ENCODE measurements at places on chromosomes 3 and 15.

DNA sequence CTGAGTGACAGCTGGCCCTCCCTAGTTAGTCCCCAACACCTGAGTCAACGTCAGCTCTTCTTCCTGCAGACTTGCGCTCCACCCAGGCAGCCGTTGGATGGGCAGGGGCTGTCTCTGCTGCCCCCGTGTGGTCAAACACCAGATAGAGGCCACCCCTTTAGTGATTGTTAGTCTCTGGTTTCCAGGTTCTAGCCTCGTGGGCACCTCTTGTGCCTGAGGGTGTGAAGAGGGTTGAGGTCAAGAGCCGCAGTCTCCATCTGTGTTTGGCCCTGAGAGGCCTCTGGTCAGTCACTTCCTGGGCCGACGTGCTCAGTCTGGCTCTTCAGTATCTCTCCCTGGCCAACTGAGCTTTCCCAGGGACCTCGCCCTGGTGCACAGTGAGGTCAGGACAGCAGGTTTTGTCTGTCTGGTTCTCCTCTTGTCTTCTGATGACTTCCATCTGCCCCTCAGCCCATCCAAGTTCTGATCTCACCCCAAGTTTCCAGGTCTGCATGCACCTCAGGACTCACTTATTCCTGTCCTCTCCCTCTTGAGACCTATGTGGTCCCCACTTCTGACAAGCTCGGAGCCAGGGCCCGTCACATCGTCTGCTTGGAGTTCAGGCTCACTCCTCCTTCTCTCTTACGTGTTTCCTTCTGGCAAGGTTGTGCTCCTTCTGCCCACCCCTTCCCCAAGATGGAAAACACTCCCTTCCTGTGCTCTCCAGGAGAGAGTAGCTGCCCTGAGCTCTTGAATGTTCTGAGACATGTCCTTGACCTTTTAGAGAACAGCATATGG lies 20.9 kb downstream of the CD276 start:
- DNase-seq: peak; percentile 76

DNA sequence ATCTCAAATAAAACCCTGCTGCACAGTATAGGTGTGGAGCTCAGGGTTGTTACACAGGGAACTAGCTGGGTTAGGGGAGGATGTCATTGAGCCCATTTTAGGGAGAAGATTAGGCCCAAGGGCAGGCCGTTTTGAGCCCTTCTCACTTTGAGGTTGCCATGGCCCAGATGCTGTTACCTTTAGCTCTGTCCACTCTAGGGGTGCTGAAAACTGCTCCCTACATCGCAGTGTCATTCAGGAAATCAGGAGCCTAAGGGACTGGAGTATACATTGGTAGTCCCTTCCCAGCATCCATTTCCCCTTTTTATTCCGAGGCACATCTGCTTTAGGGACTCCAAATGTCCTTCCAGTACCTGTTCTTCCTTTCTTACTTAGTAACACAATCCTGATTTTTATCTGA lies 79.0 kb upstream of the SELENOK start:
- DNase-seq: peak; percentile 43

DNA sequence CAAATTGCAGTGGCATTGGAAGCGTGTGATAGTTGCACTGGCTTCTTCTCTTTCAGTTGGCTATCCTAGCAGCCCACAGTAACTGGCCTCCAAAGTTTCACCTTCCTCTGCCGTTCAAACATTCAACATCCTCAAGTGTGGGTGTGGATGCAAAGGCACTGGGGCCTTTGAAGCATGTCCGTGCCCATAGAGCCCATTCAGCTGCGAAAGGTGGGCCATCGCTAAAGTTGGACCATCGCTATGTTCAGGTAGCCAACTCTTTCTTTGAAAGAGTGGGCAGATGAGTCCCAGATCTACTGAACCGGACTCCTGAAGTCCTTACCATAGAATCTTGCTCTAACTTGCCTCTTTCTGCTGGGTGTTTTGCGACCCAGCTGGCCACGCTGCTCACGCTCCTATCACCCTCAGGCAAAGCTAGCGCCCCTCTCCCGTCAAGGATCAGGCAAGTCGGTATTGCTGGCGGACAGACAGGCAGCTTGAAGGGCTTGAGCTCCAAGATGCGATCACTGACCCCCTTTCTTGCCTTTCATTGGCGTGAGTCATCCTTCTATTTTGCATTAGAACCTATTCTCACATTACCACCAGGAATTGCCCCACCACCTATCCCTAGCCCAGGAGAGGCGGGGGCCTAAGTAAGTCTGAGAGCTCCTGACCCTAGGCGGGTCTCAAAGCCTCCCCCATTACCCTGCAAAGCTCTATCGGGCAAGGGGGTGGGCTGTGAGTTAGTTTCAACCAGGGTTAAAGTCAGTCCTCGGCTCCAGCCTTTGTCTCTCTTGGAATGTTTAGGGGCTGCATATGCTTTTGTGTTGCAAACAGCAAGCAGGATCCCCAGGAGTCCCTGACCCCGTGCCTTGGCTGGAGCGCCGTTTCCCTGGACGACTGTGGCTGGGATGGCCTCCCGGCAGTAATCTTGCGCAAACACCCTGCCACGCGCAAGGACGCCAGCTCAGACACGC lies 28.7 kb downstream of the ZIC4 start:
- no peak for DNase-seq

- DNase-seq: no peak
Measured at GRCh38 chr3:21913791-21914190, 162.8 kb upstream of the ZNF385D start.

DNA sequence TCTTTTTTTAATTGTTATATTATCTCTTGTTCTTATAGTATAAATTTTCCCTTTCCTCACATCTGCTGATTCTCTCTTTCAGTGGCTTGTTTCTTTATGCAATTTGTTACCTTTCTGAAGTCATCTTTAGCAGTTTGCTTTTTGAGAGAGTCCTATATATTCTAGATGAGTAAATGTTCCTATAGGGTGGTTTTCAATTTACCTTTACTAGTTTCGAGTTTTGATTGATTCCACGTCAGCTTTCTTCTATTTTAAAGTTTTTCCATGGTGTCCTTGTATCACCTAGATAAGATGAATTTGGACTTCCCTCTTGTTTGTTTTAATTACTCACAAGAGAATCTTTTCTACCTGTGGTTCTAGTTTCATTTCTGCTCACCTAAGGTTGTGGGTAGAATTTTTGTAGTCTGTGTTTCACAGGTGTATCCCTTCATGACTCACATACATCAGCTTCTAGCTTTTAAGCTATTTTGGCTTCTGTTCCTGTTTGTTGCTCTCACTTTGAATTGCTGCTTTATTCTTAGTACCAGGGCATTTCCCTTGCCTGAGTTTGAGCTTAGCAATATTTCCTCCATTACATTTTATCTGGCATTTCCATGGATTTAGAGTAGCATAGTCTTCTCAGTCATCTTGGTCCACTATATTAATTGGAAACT lies 6.4 kb downstream of the TEX9 start:
- DNase-seq: no peak

- DNase-seq: no peak
Measured at GRCh38 chr15:65337436-65338070, 33.1 kb downstream of the RNU5B-1 start.

DNA sequence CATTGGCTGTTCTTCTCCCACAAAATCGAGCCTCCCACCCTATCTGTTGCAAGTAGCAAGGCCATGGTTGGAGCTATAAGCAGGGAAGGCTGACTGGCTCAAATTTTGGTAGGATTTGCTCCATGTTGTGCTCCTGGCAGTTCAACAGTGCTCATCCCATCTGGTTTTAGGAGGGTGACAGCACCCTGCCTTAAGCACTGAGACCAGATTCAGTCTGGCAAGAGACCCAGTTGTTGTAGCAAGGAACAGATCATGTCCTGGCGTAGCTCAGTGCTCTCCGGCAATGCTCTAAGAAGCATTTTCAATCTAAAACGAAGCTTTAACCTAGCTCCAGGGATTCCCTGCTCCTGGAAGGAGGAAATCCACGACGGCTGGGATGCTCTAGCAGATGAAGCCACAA lies 91.2 kb downstream of the RGMA start:
- no peak for DNase-seq

DNA sequence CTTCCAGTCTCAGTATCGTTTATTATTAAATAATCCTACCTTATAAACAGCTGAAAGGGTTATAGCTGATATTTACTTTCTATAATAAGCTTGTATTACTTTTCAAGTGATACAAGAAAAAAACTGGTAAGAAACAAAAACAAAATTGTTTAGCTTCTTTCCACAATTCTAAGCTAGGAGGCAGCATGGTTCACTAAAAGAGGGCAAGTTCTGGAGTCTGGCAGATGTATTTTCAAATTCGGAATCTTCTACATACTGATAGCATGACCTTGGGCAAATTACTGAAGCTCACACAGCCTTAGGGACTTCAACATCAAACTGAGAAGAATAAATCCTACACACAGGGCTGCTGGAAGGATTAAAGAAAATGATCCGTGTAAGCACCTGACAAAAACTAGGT lies 15.4 kb downstream of the C15orf62 start:
- DNase-seq: no peak

GRCh38 chr15:82305621-82306048 lies 43.0 kb downstream of the SAXO2 start:
- no peak for DNase-seq

DNA sequence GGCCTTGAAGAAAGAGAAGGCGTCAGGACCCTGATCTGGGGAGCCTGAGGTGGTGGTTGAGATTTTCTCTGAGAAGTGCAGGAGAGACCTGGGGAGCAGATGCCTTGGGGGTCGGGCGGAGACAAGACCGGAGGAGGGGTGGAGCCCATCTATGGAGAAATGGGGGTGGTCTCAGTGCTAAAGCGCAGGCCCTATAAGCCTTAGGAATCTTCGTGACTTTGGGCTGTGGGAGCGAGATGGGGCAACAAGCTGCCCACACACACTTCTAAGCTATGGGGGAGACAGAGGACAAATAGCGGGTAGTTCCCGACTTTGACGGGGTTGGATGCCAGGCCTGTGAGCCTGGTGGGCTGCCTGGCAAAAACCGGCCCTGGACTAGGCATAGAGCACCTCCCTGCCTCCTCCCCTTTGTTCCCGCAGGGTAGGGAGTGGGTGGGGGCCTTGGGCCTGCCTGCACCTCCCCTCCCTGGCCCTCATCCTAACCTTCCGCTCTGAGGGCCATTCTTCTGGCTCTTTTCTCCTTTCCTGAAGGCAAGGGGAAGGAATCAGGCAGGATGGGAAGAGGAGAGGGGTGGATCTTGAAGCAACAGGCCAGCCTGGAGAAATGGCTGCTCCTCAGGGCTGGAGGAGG lies 880 bp downstream of the NISCH start:
- DNase-seq: peak; percentile 80

GRCh38 chr15:90929246-90930019 lies 2.9 kb downstream of the HDDC3 start:
- DNase-seq: no peak

DNA sequence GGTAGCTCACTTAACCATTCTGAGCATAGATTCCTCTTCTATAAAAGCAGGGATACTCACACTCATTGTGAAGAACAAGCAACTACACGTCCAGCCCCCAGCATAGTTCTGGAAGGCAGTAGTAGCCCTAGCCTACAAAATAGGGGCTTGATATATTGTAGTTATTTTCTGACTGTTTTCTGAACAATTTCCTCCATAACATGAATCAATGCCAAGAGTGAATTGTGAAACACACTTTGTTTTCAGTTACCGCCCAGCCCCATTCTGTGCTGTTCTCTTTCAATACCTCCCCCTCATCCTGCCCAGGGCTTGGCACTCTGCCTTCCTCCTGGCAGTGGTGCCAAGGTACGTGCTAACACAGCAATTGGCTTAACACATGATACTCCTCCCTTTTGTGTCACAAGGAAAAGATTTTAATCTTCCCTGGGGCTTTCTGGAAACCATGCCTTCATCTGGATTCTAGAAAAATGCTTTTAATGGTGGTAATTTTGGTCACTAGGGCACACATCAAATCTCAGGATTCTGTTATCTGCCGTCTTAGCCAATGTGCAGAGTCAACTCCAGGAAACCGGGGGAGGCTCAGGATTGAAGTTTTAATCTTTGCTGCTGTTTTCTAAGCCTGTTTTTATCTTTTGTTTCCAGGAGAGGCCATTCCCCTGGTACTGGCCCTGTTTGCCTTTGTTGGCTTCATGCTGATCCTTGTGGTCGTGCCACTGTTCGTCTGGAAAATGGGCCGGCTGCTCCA lies 37.2 kb downstream of the IL20RB start:
- DNase-seq: no peak

DNA sequence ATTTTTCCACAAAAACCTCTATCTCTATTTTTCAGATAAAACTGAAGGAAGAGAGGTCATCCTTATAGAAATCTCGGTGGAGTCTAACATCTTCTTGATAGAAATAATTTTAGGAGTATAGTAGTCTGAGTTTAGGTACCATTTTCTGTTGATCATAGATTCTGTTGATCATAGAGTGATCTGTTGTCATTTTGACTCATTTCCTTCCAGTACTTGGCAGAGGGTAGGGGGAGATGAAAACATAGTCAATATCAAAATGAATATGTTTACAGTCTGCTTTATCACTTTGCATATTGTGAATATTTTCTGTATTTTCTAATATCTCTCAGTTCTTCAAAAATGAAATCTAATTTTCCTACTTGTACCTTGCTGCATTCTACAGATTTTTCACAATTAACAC lies 353.4 kb downstream of the FEZF2 start:
- no peak for DNase-seq

- no peak for DNase-seq
Measured at GRCh38 chr15:26867200-26868007, 542 bp downstream of the GABRA5 start.

- DNase-seq: no peak
Measured at GRCh38 chr15:85282504-85283115, 97.8 kb upstream of the AKAP13 start.

DNA sequence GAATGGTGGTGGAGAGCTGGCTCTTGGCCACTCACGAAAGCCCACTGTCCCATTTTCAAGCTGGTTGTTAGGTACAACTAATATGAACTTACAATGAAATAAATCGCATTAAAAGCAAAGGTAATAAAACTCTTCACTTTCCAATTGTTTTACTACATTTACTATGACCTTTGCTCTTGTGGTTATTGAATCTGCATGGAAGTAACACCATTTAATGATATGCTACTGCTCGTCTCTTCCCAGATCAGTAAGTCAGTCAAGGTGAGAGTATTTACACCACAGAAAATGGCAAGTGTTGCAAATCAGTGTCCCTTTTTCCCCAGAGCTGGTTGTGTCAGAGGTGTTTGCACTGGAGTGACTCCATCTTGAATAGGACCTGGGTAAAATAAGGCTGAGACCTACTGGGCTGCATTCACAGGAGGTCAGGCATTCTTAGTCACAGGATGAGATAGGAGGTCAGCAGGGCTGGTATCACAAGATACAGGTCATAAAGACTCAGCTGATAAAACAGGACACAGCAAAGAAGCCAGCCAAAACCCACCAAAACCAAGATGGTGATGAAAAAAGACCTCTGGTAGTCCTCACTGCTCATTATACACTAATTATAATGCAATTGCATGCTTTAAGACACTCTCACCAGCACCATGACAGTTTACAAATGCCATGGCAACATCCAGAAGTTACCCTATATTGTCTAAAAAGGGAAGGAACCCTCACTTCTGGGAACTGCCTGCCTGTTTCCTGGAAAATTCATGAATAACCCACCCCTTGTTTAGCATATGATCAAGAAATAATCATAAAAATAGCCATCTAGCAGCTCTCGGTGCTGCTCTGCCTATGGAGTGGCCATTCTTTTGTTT lies 57.6 kb downstream of the FRMD4B start:
- no peak for DNase-seq

GRCh38 chr15:83061680-83062079 lies 5.4 kb downstream of the BTBD1 start:
- DNase-seq: no peak

Data from right forelimb (tissue), 1 donor.